ENCODE measurements at places on chromosomes 4 and X.
A peak's percentile ranks its signal among the peaks of the same experiment; 100 is the strongest.

- no peak for DNase-seq
Observed at GRCh38 chr4:149584722-149585121, 230.9 kb downstream of the IQCM start.

DNA sequence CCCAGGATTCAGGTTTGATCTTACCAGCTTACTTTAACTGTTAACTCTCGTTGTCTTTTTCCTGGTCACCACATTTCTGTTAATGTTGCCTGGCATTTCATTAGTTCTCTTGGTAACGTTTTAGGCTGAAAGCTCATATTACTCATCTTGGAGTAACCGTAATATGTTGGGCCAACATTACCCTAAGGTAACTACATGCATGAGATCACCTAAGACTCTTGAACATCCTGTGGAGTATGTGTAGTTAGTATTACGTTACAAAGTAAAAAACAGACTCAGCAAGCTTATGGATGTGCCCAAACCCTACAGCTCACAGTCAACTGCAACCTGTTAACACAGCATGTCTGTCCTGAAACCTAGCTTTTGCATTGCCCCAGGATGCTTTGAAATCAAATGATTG, 203.3 kb upstream of the HS3ST1 start:
- no peak for DNase-seq

- DNase-seq: no peak
Observed at GRCh38 chr4:98706200-98706813, 47.9 kb upstream of the TSPAN5 start.

DNA sequence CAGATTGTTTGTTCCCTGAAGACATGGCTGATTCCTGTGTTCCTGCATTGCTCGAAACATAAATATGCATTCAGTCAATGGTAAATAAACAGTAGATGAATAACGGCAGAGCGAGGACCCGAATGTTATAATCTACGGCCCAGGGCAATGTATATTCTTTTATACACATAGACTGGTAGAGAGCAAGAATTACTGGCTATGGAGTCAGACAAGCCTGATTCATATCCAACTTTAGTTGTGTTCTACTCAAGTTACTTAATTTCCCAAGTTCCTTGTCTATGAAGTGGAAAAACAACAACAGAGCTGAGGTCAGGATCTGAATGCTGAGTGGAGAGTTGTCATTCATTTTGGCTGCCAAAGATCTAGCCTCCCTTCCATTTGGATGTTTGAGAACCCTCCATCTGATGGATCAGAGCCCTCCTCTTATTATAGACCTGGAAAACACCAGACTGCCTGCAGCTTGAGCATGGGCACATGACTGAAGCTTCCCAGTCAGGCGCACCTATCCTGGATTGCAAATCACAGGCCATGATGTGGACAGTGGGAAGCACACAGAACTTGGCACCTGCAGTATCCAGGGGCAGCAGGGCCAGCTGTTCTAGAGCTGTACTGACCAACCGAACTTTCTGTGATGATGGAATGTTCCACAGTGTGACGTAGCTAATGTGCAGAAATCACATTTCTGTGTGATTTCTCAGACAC, 80.1 kb downstream of the FAM184B start:
- DNase-seq: no peak

- peak; percentile 58 for DNase-seq
Observed at GRCh38 chr4:109721033-109721432, 8.8 kb downstream of the PLA2G12A start.

- no peak for DNase-seq
Observed at GRCh38 chrX:17415242-17415810, 40.3 kb downstream of the NHS start.

- no peak for DNase-seq
Observed at GRCh38 chrX:140504371-140505324, at the start of gene SOX3. Gene SOX3 (minus strand): TSS chrX:140505069. CDS start chrX:140505060, 9 bp downstream.

- DNase-seq: no peak
Observed at GRCh38 chrX:115067812-115068211, 50.4 kb upstream of the IL13RA2 start.

GRCh38 chrX:123590842-123591486, 141.9 kb downstream of the THOC2 start:
- DNase-seq: no peak

GRCh38 chr4:124642846-124643245, 69.7 kb downstream of the ANKRD50 start:
- no peak for DNase-seq

DNA sequence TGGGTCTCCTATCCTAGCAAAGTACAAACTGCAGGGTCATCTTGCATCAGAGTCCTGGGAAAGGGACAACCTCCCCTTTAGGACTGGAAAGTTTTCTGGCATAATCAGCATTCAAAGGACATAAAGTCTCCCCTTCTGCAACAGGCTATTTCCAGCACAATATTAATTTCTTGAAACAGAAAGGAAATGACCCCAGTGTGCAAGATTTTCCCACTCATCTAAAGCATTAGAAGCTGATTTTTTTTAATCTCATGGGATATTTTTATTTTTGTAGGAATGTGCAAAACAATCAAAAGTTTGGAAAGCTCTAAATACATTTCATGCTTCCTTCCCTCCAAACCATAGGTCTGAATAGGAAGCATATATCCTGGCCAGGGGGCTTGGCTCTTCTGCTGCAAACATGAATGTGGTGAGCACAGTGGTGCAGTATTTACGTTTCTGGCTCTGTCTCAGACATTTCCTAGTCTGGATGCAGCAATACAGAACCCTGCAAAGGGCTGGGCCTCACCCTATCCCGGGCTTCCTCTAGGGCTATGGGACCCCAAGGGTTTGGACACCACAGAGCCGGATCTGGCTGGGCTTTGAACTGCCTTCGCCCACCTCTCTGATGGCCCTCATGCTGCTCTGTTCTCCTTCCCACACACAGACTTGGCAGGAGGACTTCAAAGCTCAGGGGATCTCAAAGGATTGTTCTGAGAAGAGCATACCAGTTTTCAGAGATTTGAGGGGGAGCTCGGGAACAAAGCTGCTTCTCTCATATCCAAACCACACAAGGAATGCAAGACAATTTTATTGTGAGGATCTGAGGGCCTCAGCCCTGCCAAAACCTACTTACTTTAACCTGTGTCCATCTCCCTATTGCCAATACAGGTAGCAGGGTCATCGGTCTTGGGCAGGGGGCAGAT, 64.9 kb downstream of the POLR2B start:
- peak; percentile 54 for DNase-seq

DNA sequence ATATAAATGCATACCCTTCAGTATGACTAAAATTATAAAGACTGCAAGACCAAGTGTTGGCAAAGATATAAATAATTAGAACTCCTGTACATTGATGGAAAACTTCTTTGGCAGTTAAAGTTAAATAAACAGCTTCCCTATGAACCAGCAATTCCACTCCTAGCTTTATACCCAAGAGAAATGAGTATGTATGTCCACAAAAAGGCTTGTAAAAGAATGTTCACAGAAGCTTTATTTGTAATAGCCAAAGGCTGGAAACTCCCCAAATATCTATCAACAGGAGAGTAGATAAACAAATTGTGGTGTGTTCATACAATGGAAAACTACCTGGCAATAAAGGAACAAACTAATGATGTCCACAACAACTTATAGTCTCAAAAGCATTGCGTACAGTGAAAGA, 184.8 kb downstream of the AMELX start:
- DNase-seq: no peak

GRCh38 chr4:167784826-167785225, 307.5 kb upstream of the ANXA10 start:
- no peak for DNase-seq

- no peak for DNase-seq
Observed at GRCh38 chr4:35315419-35315818, 928.9 kb downstream of the ARAP2 start.

DNA sequence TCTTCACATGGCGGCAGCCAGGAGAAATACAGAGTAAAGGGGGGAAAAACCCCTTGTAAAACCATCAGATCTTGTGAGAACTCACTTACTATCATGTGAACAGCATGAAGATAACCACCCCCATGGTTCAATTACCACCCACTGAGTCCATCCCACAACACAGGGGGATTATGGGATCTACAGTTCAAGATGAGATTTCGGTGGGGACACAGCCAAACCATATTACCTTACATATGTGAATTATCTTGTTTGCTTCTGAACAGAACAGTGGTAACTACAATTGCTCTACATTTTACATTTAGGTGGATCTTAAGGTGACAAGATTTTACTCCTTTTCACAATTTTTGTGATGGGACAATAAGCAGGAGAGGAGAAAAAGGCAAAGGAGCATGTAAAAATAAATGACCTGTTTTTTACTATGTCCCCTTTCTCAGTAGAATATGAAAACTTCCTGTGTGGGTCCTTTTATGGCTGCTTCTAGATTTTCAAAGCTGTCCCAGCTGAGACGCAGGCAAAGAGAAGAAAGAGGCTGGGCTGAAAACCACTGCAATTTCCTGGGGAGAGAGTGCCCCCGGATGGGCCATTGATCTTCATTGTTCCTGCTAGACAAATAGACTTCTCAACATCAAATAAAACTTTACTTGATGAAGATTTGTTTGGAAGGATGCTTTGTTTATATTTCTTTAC, 45.9 kb upstream of the PGM2 start:
- no peak for DNase-seq

- DNase-seq: no peak
Observed at GRCh38 chr4:85499573-85499972, 24.6 kb downstream of the ARHGAP24 start.

DNA sequence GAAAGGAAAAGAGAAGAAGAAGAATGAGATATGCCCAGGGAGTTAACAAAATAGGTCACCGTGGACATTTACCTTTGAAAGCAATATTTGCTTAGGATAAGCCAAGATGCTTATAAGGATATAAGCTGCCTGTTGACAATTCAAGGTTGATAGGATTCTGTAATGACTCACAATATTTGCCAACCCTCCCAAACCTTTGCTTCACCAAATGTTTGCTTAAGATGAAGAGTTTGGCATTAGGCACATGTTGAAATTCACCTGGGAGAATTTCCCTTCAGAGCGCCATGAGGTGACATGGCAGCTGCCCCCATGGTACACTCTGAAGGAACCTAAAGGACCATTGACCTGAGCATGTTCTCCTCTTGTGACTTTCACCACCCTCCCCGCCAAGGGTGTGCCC, 4.6 kb downstream of the PALLD start:
- DNase-seq: no peak

- DNase-seq: no peak
Observed at GRCh38 chr4:24655326-24655725, 71.0 kb upstream of the DHX15 start.

- DNase-seq: no peak
Observed at GRCh38 chrX:134202561-134202960, 34.4 kb upstream of the CCDC160 start.

DNA sequence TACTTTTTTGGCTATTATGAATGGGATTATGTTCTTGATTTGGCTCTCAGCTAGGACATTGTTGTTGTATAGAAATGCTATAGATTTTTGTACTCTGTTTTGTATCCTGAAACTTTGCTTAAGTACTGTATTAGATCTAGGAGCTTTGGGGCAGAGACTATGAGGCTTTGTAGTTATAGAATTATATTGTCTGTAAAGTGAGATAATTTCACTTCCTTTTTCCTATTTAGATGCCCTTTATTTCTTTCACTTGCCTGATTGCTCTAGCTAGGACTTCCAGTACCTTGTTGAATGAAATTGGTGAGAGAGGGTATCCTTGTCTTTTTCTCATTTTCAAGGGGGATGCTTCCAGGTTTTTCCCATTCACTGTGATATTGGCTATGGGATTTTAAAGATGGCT, 28.1 kb downstream of the ADAM29 start:
- no peak for DNase-seq

DNA sequence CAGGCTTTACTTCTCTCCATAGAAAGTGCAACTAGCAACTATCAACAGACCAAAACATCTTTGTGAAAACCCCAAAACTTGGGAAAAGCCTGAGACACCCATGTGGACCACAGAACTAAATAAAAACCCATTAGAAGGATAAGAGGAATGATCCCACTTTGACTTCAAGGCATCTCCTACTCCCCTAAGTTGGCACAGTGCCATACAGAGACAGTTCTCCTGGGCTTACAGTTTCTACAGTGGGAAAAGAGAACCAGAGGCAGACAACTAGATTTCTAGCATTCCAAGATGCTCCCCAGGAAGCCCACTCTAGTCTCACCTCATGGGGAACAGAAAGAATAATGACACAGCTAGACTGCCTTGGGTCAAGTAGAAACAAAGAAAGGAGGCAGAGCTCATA, 20.4 kb downstream of the TMLHE start:
- DNase-seq: no peak

- DNase-seq: no peak
Observed at GRCh38 chr4:182880387-182881356, 36.5 kb downstream of the DCTD start.

DNA sequence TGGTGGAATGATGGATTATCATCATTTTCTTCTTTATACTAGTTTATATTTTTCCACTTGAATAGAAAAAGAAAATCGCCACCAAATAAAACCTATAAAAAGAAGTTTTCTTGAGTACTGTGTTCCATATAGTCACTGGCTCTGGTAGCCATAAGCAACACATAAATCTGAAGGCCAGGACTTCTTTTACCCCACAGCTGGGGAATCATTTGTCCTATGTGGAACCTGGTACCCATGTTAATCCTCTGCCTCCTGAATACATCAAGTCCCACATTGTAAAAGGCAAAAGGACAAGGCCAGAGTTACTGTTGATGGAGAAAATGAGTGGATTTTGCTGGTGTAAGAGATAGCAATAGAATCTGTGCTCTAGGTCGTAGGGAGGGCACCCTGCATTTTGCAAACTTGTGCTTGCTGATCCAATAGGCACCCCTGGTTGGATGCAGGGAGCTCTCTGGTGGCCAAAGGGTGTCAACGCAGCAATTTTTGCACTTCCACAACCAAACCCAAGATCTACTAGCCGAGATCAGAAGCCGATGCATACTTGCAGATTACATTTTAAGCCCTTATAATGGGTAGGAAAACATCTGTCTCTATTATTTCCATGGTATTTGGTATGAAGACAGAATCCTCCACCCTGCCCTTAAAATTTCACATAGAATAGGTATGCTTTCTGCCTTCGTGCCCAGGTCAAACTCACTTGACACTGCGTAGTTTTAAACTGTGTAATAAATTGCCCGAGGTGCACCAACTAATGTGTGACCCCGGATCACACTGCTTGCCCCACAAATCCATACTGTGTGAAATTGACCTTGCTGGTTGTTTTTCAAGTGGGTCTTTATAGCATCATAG, 146.2 kb upstream of the SCML1 start:
- DNase-seq: peak; percentile 29
